ENCODE measurements at places on chromosomes 12 and 14.

GRCh38 chr14:100640471-100641273, 53.5 kb upstream of the BEGAIN start:
- DNase-seq, result no peak

- DNase-seq, result no peak
These were observed 12.7 kb downstream of the LTBP2 start for GRCh38 chr14:74599321-74599761.

DNA sequence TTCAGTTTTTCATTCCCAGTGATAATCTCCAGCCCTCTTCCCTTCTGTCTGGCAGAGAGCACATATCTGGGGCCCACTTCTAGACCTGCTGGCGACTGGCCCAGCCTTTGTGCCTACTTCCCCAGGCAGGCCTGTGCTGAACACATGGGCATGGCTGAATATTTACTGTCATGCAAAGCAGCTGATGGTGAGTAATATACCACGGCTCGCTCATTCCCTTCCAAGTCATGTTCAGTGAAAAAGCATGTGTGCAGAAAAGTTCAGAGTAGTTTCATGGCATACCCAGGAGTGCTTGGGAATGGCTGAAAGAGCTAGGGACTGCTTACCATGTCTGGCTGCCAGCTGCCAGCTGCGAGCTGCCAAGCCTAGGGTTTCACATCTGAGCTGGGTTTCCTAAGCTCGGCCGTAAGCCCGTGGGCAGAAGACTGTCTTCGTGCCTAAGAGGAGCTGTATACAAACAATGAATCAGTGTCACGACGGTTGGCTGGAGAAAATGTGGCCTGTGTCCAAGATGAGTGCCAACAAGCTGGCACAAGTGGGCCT, 179.9 kb upstream of the PELI2 start:
- no peak for DNase-seq

DNA sequence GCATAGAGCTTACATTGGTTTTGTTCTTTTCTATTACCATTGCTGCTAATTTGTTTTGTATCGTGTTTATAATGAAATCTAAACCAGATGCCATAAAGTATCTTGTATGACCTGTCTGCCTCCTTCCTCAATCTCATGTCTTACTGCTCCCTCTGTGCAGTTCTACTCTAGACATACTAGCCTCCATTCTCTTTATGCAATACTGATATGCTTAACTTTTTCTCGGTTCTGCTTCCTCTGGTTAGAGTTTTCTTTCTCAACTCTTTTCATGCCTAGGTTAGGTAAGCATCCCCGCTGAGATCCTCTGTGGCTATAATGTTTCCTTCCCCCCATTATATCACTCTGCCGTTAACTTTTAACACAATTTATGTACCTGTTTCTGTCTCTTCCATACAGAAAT, 852.3 kb downstream of the TRHDE start:
- no peak for DNase-seq

DNA sequence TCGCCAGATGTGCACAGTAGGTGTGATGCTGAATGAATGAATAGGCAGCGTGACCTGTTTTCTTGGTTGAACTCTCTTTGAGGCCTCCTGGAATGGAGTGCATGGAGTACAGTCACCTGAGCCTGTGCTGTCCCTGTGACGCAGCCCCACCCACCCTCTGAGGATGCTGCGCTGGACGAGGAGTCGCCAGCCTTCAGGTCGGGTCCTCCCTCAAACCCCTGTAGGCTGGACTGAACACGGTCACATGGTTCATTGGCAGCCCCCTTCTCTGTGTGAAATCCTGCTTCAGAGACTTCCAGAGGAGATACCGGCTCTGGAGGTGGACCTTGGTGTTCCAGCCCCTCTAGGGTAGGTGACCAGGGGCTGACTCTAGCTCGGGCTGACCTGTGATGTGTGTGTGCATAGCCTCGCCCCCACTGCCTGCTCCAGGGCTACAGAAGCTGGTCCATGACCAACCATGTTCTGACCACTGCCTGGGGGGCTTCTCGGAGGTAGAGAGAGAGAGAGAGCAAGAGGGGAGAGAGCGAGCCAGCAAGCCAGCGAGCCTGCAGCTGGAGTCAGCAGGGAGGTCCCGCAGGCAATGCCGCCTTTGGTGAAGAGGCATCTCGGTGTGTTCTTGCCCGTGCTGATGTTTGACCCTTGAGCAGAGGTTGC, 158.0 kb upstream of the RTL1 start:
- DNase-seq, result no peak

DNA sequence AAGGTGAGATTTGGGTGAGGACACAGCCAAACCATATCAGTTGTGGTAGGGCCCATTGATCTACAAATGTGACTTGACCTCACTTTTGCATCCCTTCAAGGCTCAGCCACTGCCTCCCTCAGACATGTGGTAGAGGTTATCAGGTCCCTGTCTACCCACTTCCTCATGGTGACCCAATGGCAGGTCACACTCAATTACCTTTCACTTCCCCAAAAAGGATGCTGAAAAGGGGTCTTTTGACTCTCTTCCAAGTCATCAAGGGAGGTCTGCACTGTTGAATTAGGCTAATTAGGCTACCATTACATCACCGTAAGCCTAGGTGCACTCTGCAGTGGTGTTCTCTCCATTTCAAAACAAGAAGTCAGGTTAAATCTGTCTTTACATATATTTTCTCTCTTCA, 22.6 kb upstream of the DRAM1 start:
- no peak for DNase-seq

DNA sequence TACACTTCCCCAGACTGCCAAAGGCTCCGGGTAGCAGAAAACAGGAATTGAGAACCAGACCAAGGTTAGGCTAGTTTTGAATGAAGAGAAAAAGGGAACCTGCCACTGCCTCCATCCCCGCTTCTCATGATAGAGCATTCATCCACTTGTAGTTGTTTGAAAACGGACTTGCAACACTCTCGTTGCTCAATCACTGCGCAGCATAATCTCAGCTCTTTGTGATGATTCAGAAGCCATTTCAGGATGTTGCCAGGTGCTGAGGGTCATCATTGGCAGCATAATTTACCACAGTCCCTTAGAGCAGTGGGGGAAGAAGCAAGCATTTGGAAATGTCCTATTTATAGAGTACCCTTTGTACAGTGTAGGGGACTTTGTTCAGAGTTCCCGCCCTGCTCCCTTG, 25.6 kb downstream of the KCNK13 start:
- DNase-seq, result no peak

GRCh38 chr12:26748741-26749431, 84.1 kb downstream of the ITPR2 start:
- no peak for DNase-seq

- no peak for DNase-seq
These were observed 87.7 kb upstream of the CCDC196 start for GRCh38 chr14:66398437-66398836.

- no peak for DNase-seq
These were observed 176.9 kb upstream of the FBXO33 start for GRCh38 chr14:39609119-39609518.

- no peak for DNase-seq
These were observed 1.2 kb upstream of the TNFAIP2 start for GRCh38 chr14:103121846-103122584.

GRCh38 chr14:34220921-34221320, 241.1 kb downstream of the SPTSSA start:
- DNase-seq, result no peak

Data from esophagus squamous epithelium (tissue), 5 donors.